ENCODE measurements at places on chromosomes 1 and 21. TPM values are rescaled to one million over a fixed set of nuclear protein-coding genes. Genes with fewer than 3 reads are reported as not detected.
A peak's percentile ranks its signal among the peaks of the same experiment; 100 is the strongest.

GRCh38 chr1:203158960-203159665 lies 16.5 kb downstream of the MYBPH start:
- no peaks in the 10 kb centered on the region for H3K27me3 ChIP-seq
- DNase-seq = no peak
- H3K4me3 ChIP-seq = no peak overlapping the region
- peaks cover 5% of the 10 kb centered on the region for H3K4me1 ChIP-seq
- no peak overlapping the region for H3K27ac ChIP-seq
- H3K36me3 ChIP-seq = no peaks in the 10 kb centered on the region

- peaks cover 53% of the 10 kb centered on the region for H3K36me3 ChIP-seq
- DNase-seq = no peak
- no peak overlapping the region for H3K4me3 ChIP-seq
- H3K4me1 ChIP-seq = no peaks in the 10 kb centered on the region
- H3K27me3 ChIP-seq = no peaks in the 10 kb centered on the region
Observed at GRCh38 chr1:43704838-43705237, 2.5 kb upstream of the ST3GAL3 start.

DNA sequence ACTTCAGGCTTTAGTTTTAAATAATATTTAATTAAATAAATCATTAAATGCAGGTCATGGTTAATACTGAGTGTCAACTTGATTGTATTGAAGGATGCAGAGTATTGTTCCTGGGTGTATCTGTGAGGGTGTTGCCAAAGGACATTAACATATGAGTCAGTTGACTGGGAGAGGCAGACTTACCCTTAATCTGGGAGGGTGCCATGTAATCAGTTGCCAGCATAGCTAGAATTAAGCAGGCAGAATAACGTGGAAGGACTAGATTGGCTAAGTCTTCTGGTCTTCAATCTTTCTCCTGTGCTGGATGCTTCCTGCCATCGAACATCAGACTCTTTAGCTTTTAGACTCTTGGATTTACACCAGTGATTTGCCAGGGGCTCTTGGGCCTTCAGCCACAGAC lies 85.3 kb downstream of the MAP3K21 start:
- H3K4me1 ChIP-seq = no peaks in the 10 kb centered on the region
- no peak overlapping the region for H3K27ac ChIP-seq
- no peaks in the 10 kb centered on the region for H3K27me3 ChIP-seq
- no peak for DNase-seq
- H3K36me3 ChIP-seq = no peaks in the 10 kb centered on the region

GRCh38 chr1:20279509-20279908 lies 11.2 kb upstream of the VWA5B1 start:
- H3K27ac ChIP-seq = no peak overlapping the region
- peaks cover 31% of the 10 kb centered on the region for H3K27me3 ChIP-seq
- H3K4me1 ChIP-seq = peaks cover 16% of the 10 kb centered on the region
- no peak overlapping the region for H3K4me3 ChIP-seq

- no peaks in the 10 kb centered on the region for H3K36me3 ChIP-seq
- H3K4me3 ChIP-seq = no peak overlapping the region
- no peaks in the 10 kb centered on the region for H3K4me1 ChIP-seq
- H3K27me3 ChIP-seq = peaks cover 5% of the 10 kb centered on the region
- no peak overlapping the region for H3K27ac ChIP-seq
Observed at GRCh38 chr1:33984906-33985565, 121.2 kb downstream of the HMGB4 start.

DNA sequence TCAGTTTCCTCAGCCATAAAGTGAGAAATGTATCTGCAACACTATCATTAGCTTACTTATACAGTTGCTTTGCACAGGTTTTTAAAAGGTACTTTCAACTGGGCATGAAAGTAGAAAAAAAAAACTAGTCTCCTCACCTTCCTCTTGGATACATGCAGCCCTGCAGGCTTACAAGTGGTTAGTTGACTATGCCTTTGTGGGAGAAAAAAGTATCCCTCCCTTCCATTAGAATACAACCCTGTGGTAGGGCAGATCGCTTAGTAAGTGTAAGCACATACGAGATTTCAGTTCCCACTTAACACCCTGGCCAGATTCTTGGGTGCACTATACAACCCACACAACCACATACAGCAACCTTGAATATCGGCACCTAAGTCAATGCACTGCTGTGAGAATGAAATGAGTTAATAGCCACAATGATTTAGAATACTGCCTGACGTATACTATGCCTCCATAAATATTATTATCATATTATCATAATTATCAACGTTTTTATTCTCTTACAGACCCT lies 54.7 kb downstream of the PIGK start:
- H3K27ac ChIP-seq = no peak overlapping the region
- H3K36me3 ChIP-seq = peaks cover 8% of the 10 kb centered on the region
- no peaks in the 10 kb centered on the region for H3K4me1 ChIP-seq
- H3K4me3 ChIP-seq = no peak overlapping the region

DNA sequence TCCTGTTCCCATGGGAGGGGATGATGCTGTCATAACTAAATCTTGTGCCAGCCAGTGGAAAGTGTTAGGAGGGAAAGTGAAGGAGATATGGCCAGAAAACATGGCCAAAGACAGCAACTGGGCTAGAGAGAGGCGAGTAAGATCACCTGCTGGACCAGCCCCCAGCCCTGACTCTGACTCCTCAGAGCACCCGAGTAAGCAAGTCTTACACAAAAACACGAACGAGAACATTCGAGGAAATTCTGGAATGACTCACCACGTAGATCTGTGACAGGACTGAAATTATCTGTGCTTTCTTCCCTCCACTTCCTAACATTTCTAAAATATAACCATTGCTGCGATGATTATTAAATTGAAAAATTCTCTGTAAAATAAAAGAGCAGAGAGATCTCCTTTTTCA lies 9.2 kb downstream of the ZNF496 start:
- H3K4me3 ChIP-seq = no peak overlapping the region
- no peaks in the 10 kb centered on the region for H3K27me3 ChIP-seq
- no peak for DNase-seq
- H3K4me1 ChIP-seq = no peaks in the 10 kb centered on the region

- no peak for DNase-seq
- no peak overlapping the region for H3K27ac ChIP-seq
- H3K36me3 ChIP-seq = no peaks in the 10 kb centered on the region
- H3K27me3 ChIP-seq = no peaks in the 10 kb centered on the region
- no peaks in the 10 kb centered on the region for H3K4me1 ChIP-seq
Observed at GRCh38 chr21:23743821-23744220, 1863.5 kb downstream of the MRPL39 start.

GRCh38 chr1:89908672-89909436 lies 86.1 kb upstream of the ZNF326 start:
- H3K36me3 ChIP-seq = no peaks in the 10 kb centered on the region
- H3K27me3 ChIP-seq = no peaks in the 10 kb centered on the region
- peaks cover 9% of the 10 kb centered on the region for H3K4me1 ChIP-seq
- H3K27ac ChIP-seq = no peak overlapping the region
- no peak overlapping the region for H3K4me3 ChIP-seq

DNA sequence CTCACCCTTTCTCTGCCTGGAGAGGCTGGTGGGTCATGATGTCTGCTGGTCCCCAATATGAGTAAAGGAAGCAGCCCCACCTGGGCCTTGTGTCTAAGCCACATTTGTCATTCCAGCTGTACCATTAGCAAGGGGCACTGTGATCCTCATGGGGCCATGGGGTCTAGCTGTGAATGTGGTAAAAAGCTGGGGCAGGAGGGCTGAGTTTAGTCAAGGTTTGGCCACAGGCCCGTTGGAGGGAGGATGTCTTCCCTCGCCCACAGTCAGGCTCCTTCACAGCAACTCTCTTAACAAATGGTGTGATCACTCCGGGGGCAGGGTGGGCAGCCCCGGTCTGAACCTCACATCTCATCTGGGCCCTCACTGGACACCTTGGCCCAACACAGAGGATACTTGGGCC lies 115.4 kb downstream of the DMRTB1 start:
- H3K4me1 ChIP-seq = peaks cover 8% of the 10 kb centered on the region
- DNase-seq = peak; percentile 39
- H3K27ac ChIP-seq = no peak overlapping the region
- no peak overlapping the region for H3K4me3 ChIP-seq

- no peaks in the 10 kb centered on the region for H3K27me3 ChIP-seq
- no peaks in the 10 kb centered on the region for H3K36me3 ChIP-seq
- H3K4me3 ChIP-seq = no peak overlapping the region
- DNase-seq = no peak
Observed at GRCh38 chr1:94983171-94983739, 56.3 kb upstream of the CNN3 start.

- DNase-seq = no peak
- H3K27ac ChIP-seq = no peak overlapping the region
- no peaks in the 10 kb centered on the region for H3K27me3 ChIP-seq
- H3K4me3 ChIP-seq = no peak overlapping the region
- H3K36me3 ChIP-seq = no peaks in the 10 kb centered on the region
Observed at GRCh38 chr1:3158347-3158746, 89.3 kb downstream of the PRDM16 start.

DNA sequence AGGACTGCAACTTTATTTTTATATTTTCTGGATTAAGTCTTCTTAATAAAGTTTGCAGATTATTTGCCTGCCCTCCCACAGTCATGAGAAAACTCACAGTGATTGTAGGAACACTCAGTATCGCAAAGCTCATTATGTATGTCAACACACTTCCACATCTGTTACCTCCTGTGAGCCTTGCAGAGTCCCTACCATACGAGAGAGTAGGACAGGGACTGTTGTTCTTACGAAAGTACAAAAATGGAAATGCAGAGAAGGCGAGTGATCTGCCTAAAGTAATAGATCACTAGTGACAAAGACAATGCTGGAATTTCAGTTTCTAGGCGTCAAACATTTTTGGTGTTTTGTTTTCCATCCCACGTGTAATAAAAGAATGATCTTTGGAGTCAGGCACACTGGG lies 131.7 kb downstream of the SYT2 start:
- no peak for DNase-seq
- no peak overlapping the region for H3K27ac ChIP-seq
- H3K4me3 ChIP-seq = no peak overlapping the region
- H3K27me3 ChIP-seq = no peaks in the 10 kb centered on the region
- H3K4me1 ChIP-seq = peaks cover 18% of the 10 kb centered on the region

- peaks cover 8% of the 10 kb centered on the region for H3K4me1 ChIP-seq
- no peak overlapping the region for H3K27ac ChIP-seq
- no peak overlapping the region for H3K4me3 ChIP-seq
- H3K36me3 ChIP-seq = peaks cover 9% of the 10 kb centered on the region
- H3K27me3 ChIP-seq = no peaks in the 10 kb centered on the region
- no peak for DNase-seq
Observed at GRCh38 chr1:40379785-40380452, 6.4 kb downstream of the SMAP2 start.

- no peak overlapping the region for H3K27ac ChIP-seq
- no peaks in the 10 kb centered on the region for H3K4me1 ChIP-seq
- H3K4me3 ChIP-seq = no peak overlapping the region
- no peaks in the 10 kb centered on the region for H3K36me3 ChIP-seq
- H3K27me3 ChIP-seq = no peaks in the 10 kb centered on the region
Observed at GRCh38 chr1:102919659-102920058, 188.7 kb downstream of the COL11A1 start.

- no peaks in the 10 kb centered on the region for H3K36me3 ChIP-seq
- H3K27ac ChIP-seq = no peak overlapping the region
- no peaks in the 10 kb centered on the region for H3K27me3 ChIP-seq
- no peaks in the 10 kb centered on the region for H3K4me1 ChIP-seq
- no peak overlapping the region for H3K4me3 ChIP-seq
- no peak for DNase-seq
Observed at GRCh38 chr1:248152056-248152827, 7.3 kb downstream of the OR2M5 start.

DNA sequence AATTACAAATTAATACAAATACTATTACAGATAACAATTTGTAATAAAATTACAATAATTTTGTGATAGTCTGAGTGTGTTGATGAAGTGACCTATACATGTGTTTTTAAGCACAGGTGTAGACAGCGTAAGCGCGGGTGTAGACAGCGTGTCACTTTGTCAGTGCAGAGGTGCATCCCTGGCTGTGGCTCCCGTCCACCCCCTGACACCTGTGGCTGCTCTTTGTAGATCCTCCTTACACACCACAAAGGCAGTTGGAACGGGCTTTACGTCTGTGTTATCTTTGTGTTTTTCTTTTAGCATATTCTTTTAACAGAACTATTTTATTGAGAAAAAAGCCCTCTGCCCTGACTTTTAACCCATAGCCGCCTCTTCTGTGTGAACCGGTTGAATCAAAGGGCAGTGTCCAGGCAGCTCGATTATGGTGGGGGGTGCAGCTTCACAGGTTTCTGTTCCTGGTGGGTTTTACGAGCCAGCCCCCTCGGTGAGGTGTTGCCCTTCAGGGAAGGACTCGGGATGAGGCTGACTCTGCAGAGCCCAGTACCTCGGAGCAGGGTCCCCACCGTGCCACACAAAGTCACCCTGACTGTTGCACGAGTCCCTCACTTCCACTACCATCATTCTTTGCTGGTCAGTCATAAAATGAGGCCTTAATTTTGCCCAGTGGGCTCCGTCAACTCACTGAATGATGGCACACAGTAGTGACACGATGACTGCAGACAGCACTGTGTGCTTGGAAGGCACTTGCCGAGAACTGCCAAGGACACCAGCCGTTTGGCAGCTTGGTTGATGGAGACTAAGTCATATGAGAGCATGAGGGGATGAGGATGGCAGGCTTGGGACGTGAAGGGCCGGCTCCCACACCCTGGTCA lies 86.4 kb upstream of the COL6A1 start:
- no peaks in the 10 kb centered on the region for H3K4me1 ChIP-seq
- H3K36me3 ChIP-seq = no peaks in the 10 kb centered on the region

DNA sequence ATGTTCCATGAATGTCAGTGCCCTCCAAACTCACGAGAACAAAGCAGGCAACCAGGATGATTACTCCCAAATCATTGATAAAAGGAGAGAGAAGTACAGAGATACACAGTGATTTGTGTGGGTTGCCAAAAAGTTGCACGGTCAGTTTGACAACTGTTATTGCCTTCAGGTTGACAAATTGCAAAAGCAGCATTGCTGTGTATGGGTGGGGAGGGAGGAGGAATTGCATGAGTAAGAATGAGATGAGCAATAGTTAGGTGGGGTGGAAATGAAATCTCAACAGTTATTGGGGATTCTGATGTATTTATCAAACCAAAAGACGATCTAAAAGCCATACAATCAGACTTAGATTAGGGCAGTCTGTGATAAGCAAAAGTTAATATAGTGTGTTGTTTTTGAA lies 93.7 kb downstream of the NTMT2 start:
- no peak overlapping the region for H3K4me3 ChIP-seq
- H3K36me3 ChIP-seq = no peaks in the 10 kb centered on the region
- H3K27me3 ChIP-seq = no peaks in the 10 kb centered on the region
- no peak for DNase-seq

DNA sequence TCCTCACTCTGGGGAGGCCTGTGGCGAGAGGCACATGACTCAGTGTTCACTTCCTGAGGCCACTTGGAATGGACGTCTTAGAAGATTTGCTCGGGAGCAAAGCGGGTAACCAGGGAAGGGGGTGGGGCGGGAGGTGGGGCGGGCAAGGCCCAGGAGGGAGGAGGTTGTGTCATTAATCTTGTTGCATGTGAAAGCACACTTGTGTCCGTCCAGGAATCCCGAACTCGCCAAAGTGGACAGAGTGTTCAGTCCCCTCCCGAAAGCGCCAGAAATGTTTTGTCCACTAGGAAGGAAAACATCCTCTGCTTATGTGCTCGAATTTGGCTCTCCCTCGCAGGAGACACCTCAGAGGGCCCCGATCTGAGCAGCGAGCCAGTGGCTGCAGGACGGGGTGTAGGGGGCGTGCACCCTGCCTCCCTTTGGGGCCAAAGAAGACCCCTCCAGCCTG lies 84.2 kb downstream of the SPSB1 start:
- DNase-seq = no peak
- H3K27me3 ChIP-seq = peaks cover 27% of the 10 kb centered on the region
- H3K27ac ChIP-seq = no peak overlapping the region
- peaks cover 2% of the 10 kb centered on the region for H3K4me1 ChIP-seq

KRTAP21-1 gene
- not detected for total RNA-seq

TIPRL gene
- 30.9 TPM for total RNA-seq

SLC9C2 gene
- 0.54 TPM for total RNA-seq

CHD5 gene
- total RNA-seq = 0.40 TPM

ACTL8 gene
- not detected for total RNA-seq

KMO gene
- not detected for total RNA-seq

S100A5 gene
- total RNA-seq = not detected

TTLL7 gene
- total RNA-seq = 6.2 TPM

TEX38 gene
- total RNA-seq = not detected

GCSAML gene
- total RNA-seq = not detected

TPTE gene
- total RNA-seq = not detected
